Mesenchymal stem cell (in vitro differentiated cells and primary cell): ENCODE measurements at places on chromosomes 2 and 18.

GRCh38 chr2:234633581-234634230, 136.8 kb upstream of the ARL4C start:
- no peak for DNase-seq

DNA sequence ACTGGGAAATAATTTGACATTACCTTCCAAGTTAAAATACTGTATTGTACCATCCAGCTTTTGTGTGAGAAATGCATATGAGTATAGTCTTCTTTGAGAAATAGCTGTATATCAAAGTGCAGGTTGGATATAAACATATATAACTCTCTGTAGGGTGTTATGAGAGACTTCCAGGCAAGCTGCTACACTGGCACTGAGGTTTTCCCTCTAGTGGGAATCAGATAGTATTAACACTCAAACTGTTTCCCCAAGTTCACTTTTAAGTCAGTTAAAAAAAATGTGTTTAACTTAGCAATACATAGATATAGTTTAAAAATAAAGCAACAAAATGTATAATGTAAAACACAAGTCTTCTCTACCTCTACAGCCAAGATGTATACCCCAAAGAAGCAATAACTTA, 368.4 kb upstream of the SLC8A1 start:
- no peak for DNase-seq

DNA sequence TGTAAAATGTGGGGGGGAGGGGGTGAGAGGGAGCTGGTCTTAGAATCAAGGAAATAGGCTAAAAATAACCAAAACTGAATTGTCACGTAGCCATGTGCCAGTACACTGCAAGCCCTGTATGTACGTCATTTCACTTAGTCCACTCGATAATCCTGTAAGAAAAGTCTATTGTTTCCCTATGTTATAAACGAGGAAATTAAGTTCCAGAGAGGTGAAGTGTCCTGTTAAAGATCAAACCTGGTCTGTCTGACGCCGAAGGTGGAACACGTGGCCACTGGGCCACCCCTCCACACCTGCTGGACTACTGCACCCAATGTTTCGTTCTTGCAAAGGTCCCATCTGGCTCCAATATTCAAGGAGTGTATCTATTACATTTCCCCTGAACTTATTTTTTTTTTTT, 29.6 kb downstream of the TFCP2L1 start:
- no peak for DNase-seq

GRCh38 chr2:25833566-25833965, 44.7 kb downstream of the ASXL2 start:
- DNase-seq = no peak
